ENCODE measurements at places on chromosomes 13 and 19. TPM values are rescaled to one million over a fixed set of nuclear protein-coding genes. Genes with fewer than 3 reads are reported as not detected.
A peak's percentile ranks its signal among the peaks of the same experiment; 100 is the strongest.

- H3K27me3 ChIP-seq, result no peaks in the 10 kb centered on the region
- H3K27ac ChIP-seq, result no peak overlapping the region
- H3K4me1 ChIP-seq, result no peaks in the 10 kb centered on the region
- no peak for DNase-seq
- no peak overlapping the region for H3K4me3 ChIP-seq
These were observed 138.5 kb downstream of the FOXO1 start for GRCh38 chr13:40527914-40528313.

GRCh38 chr13:27170221-27170515 lies 1.4 kb downstream of the USP12 start:
- peak overlapping the region; percentile 86 for H3K27ac ChIP-seq
- peak overlapping the region; percentile 71 for H3K4me3 ChIP-seq
- H3K27me3 ChIP-seq, result no peaks in the 10 kb centered on the region
- DNase-seq, result no peak

- H3K4me1 ChIP-seq, result no peaks in the 10 kb centered on the region
- no peaks in the 10 kb centered on the region for H3K36me3 ChIP-seq
- no peaks in the 10 kb centered on the region for H3K27me3 ChIP-seq
- no peak for DNase-seq
These were observed 58.1 kb downstream of the INSR start for GRCh38 chr19:7236153-7236552.

DNA sequence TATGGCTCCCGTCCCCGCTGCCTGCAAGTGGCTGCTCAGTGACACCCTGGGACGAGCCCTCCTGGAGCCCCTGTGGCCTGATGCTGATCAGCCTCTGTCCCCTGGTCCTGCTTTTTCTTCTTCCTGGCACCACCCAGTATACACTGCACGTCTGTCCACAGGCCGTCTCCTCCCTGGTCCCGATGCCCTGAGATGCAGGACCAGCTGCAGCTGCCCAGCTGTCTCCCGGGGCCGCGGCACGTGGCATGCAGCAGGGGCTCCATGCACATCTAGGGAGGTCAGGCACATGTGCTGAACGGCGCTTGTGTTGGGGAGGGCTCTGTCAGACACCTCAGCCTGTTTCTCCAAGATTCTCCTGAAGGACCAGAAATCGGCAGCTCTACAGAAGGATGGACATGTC lies 30.2 kb downstream of the ZFR2 start:
- H3K27me3 ChIP-seq, result peaks cover 6% of the 10 kb centered on the region
- H3K4me3 ChIP-seq, result no peak overlapping the region
- no peak overlapping the region for H3K27ac ChIP-seq
- no peaks in the 10 kb centered on the region for H3K36me3 ChIP-seq
- DNase-seq, result no peak
- H3K4me1 ChIP-seq, result no peaks in the 10 kb centered on the region

- peaks cover 8% of the 10 kb centered on the region for H3K4me1 ChIP-seq
- H3K4me3 ChIP-seq, result no peak overlapping the region
- no peak overlapping the region for H3K27ac ChIP-seq
These were observed 273.8 kb downstream of the SLITRK6 start for GRCh38 chr13:85525411-85525810.

GRCh38 chr19:54208784-54209057 lies 8.1 kb downstream of the RPS9 start:
- no peaks in the 10 kb centered on the region for H3K27me3 ChIP-seq
- DNase-seq, result no peak
- peaks cover 51% of the 10 kb centered on the region for H3K36me3 ChIP-seq
- H3K4me1 ChIP-seq, result peaks cover 35% of the 10 kb centered on the region
- H3K27ac ChIP-seq, result peak overlapping the region; percentile 82
- no peak overlapping the region for H3K4me3 ChIP-seq

- H3K4me1 ChIP-seq, result peaks cover 47% of the 10 kb centered on the region
- DNase-seq, result no peak
- no peak overlapping the region for H3K27ac ChIP-seq
- no peaks in the 10 kb centered on the region for H3K36me3 ChIP-seq
- H3K4me3 ChIP-seq, result no peak overlapping the region
- H3K27me3 ChIP-seq, result peaks cover 11% of the 10 kb centered on the region
These were observed 299.1 kb downstream of the ZNF536 start for GRCh38 chr19:30671367-30671619.

Gene FOSB
- total RNA-seq, result 54.9 TPM

Gene ETV2
- total RNA-seq, result 1.6 TPM

Gene ABCA7
- total RNA-seq, result 8.9 TPM

Data from muscle of leg (tissue), 16 donors.